Right renal cortex interstitium (tissue), 3 donors: ENCODE measurements at places on chromosomes 7 and 10.
A peak's percentile ranks its signal among the peaks of the same experiment; 100 is the strongest.

- no peak for DNase-seq
These were observed 34.0 kb upstream of the TMEM273 start for GRCh38 chr10:49222170-49222569.

DNA sequence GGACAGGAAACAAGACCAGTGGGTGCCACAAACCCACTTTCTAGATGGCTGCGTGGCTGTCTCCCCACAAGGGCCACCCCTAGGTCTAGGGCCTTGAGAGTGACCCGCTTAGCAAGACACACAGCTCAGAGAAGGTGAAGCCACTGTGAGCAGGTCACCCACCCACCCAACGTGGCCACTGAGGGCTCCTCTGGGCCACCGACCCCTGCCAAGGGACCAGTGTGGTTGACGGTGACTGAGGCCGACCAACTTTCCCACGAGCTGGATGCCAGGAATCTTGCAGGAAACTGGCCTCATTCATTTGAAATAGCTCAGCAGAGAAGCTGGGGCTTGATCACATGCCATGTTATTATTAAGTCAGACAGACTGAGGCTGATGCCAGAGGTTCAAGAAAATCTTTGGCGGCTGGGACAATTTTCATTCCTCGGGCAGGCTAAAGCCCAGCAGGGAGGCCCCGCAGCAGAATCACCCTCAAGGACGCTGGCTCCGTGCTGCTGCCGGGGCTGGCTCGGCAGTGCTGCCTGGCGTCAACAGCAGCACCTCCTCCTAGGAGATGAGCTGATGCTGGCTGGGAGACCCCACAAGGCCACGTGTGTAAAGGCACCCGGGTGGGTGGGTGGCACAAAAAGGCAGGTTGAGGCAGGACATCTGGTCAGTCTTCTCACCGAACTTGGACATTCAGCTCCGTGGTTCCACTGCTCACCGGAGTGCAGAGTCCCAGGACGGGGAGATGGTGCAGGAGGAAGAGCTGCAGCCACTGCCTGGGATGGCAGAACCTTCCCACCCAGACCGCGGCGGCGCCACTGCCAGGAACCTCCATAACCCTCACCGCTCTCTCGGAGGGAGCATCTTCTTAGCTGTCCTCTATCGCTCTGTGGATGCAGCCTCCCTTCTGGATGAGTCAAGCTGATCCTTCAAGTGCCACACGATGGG, 57.8 kb downstream of the ZRANB1 start:
- DNase-seq: no peak

GRCh38 chr7:121107923-121108498, 119.5 kb downstream of the CPED1 start:
- peak; percentile 48 for DNase-seq

GRCh38 chr10:49606981-49607535, 3.1 kb upstream of the SLC18A3 start:
- DNase-seq: peak; percentile 67

DNA sequence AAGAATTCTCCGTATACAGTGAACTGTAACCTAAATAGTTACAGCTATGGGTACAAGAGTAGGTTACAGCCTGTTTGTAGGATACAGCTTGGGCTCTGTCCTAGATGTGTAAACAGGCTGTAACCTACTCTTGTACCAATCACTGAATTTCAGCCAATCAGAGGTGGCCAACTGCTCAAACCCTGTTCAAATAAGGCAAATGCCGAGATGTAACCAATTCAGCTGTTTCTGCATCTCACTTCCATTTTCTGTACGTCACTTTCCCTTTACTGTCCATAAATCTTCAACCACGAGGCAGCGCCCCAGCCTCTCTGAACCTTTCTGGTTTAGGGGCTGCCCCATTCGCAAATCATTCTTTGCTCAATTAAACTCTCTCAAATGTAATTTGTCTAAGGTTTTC, 8.3 kb upstream of the MMP21 start:
- no peak for DNase-seq

DNA sequence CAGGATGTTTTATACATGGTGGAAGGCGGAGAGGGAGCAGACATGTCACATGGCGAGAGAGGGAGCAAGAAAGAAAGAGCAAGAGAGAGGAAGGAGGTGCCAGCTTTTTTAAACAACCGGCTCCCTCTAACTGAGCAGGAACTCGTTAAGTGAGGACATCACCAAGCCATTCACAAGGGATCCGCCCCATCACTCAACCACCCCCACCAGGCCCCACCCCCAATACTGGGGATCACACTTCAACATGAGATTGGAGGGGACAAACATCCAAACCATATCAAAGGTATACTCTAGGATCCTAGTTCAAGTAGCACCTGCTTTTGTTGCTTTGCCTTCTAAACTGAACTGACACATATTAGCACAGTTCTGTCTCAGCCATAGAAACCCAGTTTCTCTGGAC, 141.9 kb upstream of the KLF14 start:
- DNase-seq: no peak

DNA sequence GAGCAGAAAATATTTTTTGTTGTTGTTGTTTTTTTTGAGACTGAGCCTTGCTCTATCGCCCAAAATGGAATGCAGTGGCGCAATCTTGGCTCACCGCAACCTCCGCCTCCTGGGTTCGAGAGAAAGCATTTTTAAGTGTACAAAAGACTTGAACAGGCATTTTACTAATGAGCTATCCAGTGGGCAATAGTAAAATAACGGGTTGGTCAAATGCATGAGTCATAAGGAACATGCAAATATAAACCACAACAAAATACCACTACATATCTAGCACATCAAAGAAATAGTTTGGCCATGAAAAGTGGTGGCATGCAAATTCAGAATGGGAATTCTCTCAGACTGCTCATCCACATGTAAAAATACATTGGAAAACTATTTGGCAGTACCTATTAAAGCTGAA, 71.7 kb upstream of the TMEM106B start:
- DNase-seq: no peak

GRCh38 chr10:102120991-102121738, 997 bp upstream of the LDB1 start:
- no peak for DNase-seq

DNA sequence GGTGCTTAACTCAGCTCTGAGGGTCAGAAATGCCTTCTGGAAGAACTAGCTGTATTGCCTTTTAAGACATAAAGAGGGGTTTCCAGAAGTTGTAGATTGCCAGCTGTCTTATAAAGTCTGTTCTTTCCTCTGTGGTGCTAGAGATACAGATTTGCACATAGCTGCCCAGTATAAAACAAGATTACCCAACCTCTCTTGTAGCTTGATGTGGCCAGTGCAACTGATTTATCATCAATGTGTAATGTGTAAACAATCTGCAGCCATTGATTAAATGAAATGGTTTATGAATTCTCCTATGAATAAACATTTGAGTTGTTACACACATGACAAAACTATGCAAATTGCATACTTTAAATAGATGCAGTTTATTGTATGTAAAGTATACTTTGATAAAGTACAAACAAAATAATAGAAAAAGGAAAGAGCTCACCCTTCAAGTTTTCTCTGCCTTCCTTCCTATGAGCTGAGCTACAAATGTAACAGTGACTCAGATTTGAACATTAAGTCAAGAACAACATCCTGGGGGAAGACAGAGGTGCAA, 195.2 kb downstream of the TMEM26 start:
- no peak for DNase-seq

- DNase-seq: no peak
These were observed 47.5 kb downstream of the PODXL start for GRCh38 chr7:131508754-131509486.

GRCh38 chr10:112404617-112405016, 30.7 kb downstream of the ACSL5 start:
- no peak for DNase-seq

DNA sequence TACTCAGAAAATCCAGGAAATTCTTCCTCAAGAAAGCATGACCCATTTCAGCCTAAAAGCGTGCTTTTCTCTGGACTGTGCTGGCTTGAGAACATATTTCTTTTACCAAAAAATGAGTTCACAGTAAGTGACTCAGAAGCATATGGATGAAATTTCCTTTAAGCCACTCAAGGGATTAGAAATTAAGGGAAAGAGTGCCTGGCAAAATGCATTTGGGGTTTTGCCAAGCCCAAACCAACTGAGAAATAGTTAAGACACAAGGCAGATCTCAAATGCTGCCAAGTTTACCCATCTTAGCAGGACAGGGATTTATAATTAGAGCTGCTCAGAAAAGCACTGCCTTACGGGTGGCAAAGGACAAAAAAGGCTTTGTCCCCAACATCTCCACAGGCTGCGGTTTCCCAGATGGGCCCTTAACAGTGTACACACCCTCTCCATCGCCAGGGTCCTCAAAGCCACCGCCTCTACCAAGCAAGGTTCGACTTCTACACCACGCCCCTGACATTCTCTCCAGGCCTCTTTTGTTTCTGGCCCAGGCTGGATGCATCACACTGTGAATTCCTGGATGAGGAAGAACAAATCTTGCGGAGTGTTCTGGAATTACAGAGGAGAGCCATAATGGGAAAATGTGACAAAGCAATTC, 30.1 kb upstream of the CDHR3 start:
- no peak for DNase-seq

- no peak for DNase-seq
These were observed 99.5 kb downstream of the ELFN1 start for GRCh38 chr7:1769286-1770200.

DNA sequence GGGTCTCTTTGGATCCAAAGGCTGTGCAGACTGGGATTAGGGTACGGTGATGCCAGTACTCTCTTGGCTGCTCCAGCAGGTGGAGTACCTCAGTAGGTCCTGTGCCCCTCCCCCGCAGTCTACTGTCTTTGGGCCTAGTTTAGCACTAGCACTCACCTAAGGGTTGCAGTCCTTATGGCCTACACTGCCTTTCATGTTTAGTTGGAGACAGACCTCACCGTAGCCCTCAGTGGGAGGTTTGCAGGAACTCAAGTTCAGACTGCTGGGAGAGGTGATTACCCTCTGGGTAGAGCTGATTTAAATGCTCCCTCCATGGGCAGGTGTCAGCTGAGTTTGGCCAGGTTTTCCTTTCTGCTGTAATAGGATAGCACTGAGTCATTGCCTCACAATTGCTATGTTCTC, 210.8 kb upstream of the TMEM196 start:
- DNase-seq: no peak

DNA sequence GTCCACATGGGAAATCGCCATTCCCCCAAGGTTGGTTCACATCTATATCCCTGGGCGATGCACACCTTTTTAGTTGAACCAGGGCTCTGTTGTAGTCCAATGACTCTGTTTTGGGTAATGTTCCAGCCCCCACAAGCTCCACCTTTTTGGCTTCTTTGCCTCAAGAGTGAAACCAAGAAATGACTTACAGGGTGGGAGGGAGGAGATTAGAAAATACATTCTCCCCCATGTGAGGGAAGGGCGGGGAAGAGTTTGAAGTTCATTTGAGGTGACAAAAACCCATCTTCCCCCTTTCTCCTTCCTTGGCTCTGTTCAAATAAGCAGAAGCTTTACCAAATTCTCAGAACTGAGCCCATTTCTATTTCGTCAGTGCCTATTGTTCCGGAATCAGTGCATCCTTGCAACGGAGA, 82.8 kb downstream of the GATA3 start:
- no peak for DNase-seq

GRCh38 chr7:51476026-51476425, 159.4 kb upstream of the COBL start:
- no peak for DNase-seq

DNA sequence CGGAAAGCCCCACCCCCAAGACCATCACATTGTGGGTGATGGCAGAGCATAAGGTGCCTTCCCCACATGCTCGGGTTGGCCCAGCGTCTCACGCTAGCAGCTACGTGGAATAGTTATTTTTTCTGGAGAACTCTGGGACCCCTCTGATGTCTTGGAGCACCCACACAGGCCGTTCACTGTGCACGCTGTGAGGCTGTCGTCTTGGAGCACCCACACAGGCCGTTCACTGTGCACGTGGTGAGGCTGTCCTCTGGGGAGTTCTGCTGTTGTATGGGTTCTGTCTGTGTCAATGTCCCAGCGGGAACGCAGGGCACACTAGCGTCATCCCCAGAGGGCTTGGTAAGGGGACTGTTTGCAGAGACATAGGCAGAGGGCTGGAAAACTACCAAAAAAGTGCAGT, 38.8 kb upstream of the FAM20C start:
- no peak for DNase-seq

- DNase-seq: no peak
These were observed 62.9 kb downstream of the ITGB8 start for GRCh38 chr7:20393616-20394015.

DNA sequence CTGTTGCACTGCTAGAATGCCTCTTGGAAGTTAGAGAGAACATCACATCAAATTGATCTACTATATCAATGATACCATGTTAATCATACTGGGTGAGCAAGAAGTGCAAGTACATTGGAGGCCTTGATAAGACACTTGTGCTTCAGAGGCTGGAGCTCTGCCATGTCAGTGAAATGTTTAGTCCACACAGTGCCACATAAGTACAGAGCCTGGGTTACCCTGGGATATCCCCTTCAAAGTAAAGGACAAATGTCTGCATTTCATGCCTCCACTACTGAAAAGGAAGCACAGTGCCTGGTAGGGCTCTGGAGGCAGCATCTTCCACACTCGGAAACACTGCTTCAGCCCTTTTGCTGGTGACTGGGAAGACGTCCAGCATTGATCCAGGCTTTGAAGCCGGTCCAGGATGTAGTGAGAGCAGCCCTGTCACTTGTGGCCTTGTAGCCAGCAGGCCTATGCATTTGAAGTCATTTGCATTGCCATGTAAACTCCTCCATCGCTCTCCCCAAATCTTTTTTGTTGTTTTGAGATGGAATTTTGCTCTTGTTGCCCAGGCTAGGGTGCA, 15.7 kb upstream of the STN1 start:
- DNase-seq: no peak

DNA sequence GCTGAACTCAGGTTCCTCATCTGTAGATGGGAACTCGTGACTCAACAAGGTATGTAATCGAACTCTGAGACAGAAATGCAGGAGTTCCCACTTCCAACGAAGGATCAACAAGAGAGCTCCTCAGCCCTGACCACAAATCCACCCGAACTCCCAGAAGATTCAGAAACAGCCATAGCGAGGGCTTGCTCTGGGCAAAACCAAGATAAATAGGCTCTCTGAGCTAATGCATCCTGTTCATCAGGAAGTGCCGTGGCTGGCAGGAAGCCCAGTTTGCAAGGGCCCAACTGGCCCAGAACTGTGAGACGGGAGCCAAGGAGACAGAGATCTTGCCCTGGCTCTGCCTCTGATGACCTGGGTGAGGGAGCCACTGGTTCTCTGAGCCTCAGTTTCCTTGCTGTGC, 141.7 kb upstream of the PFKP start:
- DNase-seq: no peak

DNA sequence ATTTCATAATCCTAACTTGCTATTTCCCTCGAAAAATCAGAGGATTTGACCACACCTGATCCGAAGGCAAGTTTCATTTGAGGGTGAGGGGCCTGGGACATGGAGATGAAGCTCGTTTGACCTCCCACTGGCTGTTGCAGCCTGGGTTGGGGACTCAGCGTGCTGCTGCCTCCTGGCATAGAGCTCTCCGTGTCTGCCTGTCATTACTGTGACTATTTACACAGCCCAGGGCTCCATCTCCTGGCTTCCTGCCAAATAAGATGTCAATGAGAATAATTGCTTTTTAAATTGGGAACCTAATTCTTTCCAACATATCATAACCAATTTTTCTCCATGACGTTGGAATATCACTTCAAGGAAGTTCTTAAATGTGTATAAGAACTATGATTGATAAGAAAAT, 139.3 kb upstream of the COBL start:
- DNase-seq: no peak
